ENCODE measurements at places on chromosomes 13 and 19.

GRCh38 chr19:48284896-48285295, 15.0 kb downstream of the ZNF114 start:
- no peak for DNase-seq

GRCh38 chr13:101417043-101417406, 717 bp upstream of the NALCN start:
- DNase-seq: no peak

- DNase-seq: no peak
Measured at GRCh38 chr13:39189778-39190177, 151.5 kb downstream of the NHLRC3 start.

DNA sequence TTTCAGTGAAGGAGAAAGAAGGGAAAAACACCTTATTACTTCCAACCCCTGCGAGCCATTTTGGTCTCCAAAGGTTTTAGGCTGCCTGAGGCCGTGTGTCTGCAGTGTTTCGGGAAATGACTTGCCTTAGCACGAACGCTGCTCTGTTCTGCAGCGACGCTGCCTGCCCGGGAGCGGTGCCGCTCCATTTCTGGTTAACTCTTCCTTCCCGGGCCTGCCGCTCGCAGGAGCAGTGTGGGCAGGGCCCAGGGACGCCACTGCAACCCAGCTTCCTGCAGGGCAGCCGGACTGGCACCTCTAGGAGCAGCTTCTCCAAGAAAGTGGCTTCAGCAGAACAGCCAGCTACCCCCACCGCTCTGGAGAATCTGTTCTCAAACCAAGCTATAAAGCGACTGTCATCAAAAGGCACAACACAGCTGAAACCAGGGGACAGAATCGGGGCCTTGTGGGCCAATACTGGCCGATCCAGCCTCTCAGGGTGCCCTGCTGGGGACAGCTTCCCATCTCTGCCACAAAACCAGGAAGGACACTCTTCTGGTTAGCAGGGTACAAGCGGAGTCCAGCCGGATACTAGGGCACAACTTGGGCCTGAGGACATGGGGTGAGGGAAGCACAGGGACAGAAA, 72.2 kb downstream of the KCTD15 start:
- no peak for DNase-seq

DNA sequence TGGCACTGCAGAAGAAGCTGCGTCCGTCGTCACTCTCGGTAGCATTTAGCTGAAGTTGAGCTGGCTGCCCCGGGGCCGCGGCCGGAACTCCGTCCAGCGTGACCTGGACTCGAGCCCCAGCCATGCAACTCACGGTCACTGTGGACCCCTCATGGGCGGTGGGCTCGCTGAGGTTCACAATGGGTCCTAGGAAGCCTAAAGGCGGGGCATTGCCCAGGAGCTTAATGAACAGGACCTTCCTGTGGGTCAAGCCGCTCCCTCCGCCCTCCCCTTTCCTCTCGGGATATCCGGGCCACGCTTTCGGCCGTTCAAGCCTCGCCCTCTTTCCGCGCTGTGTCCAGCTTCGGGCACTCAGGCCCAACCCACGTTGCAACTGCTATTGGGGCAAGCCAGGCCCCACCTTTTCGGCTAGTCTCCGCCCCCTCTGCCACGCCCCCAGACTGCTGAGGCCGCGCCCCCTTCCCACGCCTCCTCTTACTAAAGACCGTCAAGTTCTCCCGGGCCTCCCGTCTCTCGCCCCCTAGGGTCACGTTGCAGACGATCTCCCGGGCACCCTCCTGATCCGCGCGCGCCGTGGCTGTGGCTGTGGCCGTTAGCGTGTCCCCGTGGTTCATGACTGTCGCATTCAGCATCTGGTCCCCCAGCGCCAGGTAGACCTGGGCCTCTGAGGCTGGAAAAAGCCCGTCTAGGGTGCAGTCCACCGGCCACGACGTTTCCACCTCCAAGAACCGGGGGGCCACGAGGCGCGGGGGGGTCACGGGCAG, 1.4 kb upstream of the RAVER1 start:
- no peak for DNase-seq

GRCh38 chr19:18102916-18103542, 5.5 kb downstream of the MAST3 start:
- no peak for DNase-seq

DNA sequence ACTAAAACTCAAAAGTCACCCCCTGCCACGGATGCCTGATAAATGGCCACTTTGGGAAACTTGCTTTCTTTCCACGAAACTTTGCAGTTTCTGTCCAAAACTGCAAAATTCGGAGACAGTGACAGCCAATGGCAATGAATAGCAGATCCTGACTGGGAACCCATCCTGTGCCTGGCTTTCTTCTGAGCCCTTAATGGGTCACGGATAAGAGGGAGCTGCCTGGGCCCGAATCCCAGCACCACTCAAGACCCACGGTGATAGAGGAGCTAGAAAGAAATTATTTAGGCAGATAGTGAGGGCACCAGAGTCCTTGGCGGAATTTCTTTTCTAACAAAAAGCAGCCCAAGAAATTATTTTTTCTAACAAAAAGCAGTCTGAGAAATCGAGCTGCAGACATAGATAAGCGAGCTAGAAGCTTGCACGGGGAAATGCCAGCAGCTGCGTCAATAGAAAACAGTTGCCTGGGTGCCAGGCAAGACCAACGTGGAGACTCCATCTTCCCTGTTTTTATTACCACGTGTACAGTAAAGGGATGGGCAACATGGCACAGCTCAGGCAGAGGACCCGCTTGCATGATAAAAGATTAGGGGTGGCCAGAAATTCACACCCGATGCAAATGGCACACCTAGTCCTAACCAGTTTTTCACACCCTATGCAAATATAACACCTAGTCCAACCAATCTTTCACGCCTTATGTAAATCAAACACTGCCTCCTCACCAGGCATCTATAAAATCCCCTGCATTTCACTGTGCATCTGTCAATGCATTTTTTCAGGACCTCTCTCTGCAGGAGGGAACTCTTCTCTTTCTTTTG, 7.1 kb upstream of the HSH2D start:
- no peak for DNase-seq

DNA sequence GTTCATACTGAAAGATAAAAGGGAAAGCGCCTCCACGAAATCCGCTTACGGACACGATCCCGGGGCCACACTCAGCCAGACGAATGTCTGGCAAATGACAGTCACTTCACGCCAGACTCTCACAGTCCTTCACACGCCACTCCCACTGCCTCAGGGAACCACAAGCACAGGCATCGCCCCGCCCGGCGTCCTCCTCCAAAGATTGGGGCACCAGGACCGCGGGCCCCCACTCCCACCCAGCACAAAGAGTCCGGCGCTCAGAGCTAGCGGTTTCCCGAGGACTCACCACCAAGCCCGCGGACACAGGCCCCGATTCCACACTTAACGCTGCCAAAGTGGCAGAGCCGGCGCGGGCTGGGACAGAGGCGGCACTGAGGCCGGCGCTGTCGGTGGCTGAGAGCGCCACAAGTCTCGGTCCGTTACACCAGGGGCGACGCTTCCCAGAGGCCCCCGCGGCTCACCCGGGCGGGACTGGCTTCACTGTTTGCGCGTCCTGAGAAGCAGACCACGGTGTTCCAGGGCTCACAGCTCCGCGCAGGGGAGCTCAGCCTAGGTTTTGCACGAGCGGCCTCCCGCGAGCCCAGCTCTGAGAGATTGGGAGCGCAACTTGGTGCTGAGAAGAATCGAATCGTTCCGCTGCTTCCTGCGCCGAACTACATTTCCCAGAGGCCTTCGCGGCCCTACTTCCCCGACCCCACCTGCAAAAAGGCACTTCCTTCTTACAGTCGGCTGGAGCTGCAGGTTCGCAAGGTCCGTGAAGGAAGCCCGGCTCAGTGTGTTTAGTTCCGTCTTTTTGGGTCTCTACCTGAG, at the start of gene ZNF569:
Gene ZNF569, minus strand, starts transcription at position 647 of the 810 bp plus-strand sequence. CDS start 22,523 bp downstream, outside the sequence.
- peak; percentile 91 for DNase-seq

GRCh38 chr13:53151336-53152056, 122.9 kb downstream of the OLFM4 start:
- DNase-seq: peak; percentile 18

DNA sequence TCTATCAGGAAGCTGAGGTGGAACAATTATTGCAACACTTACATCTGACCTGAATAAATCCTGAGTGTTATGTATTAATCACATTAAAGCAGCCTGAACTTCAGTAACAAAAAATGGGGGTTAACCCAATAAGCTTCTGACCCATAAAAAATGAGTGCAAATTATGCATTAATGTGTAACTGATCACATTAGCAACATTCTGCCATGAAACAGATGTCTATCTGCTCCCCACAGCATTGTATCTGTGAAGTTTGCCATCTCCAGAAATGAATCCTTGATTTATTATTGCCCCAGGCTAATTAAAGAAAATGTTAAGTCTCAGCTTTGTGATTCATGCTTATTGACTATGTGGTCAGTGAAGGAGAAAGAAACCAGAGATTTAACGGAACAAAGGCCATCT, 304.9 kb downstream of the PCDH20 start:
- no peak for DNase-seq

DNA sequence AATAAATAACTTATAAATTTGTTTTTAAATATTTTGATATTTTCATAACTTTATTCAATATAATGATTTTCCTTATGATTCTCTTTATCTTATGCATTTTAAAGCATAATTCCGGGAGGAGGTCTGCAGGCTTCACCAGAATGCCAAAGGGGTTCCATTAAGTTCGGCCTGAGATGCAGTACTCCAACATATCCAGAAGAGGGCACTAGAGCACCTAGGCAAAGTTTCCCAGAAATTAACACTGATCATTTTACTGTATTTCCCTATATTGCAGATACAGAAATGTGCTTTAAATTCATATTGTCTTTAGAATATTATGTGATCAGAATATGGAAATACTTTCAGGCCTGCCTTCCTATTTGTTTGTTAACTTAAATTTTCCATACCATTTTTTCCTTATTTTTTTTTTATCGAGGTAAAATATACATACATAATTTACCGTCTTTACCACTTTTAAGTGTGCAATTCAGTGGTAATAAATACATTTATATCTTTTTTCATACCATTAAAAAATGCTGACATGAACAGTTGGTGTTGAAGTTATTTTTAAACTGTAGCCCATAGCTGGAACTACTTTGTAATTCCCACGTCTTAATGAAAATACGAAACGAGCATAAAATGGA, 58.9 kb upstream of the TM9SF2 start:
- DNase-seq: peak; percentile 31

- DNase-seq: no peak
Measured at GRCh38 chr19:8355631-8356402, 8.1 kb upstream of the ANGPTL4 start.

- DNase-seq: no peak
Measured at GRCh38 chr13:49303533-49304252, 56.0 kb downstream of the CDADC1 start.

- no peak for DNase-seq
Measured at GRCh38 chr13:51231456-51231855, 9.3 kb downstream of the FAM124A start.

DNA sequence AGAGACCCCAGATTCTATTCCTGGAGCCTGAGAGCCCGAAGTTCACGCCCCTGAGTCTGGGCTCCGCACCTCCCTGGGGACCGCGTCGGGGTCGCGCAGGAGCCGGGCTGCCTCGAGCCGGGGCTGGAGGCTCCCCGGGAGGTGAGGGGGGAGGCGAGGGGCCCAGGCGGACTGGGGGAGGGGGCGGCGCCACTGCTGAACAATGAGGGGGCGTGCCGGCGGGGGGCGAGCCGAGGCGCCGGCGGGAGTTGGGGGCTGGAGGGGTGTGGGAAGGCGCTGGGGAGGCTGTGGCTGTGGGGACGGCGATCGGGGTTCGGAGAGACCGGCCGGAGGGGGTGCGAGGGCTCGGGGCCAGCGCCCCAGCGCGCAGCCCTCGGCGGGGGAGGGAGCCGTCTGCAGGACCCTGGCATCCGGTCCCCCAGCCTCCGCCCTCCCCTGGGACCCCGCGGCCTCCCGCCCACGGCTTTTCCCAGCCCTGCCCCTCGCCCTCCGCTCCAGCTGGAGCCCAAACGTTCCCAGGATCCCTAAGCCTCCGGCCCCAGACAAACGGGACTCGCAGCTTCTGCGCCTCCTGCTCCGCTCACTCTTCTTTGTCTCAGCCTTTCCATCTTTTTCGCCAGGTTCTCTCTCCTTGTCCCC, 922 bp downstream of the PLEKHG2 start:
- no peak for DNase-seq

- peak; percentile 51 for DNase-seq
Measured at GRCh38 chr13:40613192-40613818, 53.1 kb downstream of the FOXO1 start.

DNA sequence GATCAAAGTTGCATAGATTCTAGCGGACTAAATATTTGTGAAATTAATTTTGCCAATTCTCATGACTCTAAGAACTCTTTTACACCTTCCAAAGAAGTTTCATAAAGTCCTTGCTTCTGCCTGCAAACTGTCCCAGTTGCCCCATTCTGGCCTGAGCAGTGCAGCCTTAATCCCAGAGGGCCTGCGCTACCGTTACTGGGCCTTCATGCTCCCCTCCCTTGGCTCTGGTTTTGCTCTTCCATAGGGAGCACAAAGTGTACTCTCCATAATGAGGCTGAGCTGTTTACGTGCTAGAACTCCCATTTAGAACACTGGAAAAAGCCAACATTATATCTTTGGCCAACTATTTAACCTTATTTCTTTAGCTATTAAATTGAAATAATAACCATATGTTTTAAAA, 2.1 kb downstream of the MTIF3 start:
- no peak for DNase-seq

DNA sequence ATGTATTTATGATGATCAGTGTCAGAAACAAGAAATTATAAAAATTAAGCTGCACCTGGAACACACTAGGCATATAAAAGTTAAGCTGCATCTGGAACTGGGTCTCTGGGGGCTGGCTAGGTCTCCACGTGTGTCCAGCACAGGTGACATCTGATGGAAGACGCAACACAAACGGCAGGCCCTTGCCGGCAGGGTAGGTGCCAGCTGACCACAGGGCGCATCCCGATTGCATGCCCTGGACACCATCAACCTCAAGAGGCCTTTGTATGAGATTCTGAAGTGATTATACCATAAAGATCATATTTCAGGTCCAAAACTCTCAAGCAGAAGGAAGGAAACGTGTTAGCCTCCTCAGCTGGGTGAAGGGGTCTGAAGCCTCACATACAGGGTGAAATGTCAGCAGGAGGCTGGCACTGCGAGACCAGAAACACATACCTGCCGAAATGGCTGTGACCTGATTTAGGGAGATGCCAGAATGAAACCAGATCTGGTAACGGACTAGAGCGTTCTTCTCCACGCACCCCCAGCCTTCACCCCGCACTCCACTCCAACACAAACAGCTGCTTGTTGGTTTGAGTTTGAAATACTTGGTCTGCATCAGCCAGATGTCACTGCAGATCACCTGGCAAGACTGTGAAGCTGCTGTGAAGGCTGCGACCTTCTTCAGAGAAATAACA, 37.3 kb downstream of the COL4A1 start:
- DNase-seq: no peak

DNA sequence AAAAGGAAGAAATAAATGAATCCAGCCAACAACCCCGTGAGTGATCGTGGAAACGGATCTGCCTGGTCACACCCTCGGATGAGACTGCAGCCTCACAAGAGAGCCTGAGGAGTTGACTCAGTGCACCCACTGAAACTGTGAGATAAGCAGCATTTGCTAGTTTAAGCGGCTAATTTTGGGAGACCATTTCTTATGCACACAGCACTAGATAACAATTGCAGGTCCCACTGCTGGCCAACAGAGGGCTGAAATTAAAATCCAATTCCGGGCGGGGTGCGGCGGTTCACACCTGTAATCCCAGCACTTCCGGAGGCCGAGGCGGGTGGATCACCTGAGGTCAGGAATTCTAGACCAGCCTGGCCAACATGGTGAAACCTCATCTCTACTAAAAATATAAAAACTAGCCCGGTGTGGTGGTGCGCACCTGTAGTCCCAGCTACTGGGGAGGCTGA, 3.6 kb downstream of the UQCR11 start:
- no peak for DNase-seq

All from stimulated activated naive B cell treated with anti-CD40 and anti-IgM and Interleukin-4, amounts not matched to agents 10 μg/mL and 1 μg/mL and 100 μg/mL, for 72 hours (primary cell).